ENCODE measurements at places on chromosomes 11 and 22.

- DNase-seq = no peak
Observed at GRCh38 chr22:36467946-36468345, 13.5 kb downstream of the TXN2 start.

GRCh38 chr11:17351172-17351509, 459 bp upstream of the NCR3LG1 start:
- DNase-seq = no peak

- no peak for DNase-seq
Observed at GRCh38 chr11:2358754-2359442, 18.2 kb upstream of the CD81 start.

DNA sequence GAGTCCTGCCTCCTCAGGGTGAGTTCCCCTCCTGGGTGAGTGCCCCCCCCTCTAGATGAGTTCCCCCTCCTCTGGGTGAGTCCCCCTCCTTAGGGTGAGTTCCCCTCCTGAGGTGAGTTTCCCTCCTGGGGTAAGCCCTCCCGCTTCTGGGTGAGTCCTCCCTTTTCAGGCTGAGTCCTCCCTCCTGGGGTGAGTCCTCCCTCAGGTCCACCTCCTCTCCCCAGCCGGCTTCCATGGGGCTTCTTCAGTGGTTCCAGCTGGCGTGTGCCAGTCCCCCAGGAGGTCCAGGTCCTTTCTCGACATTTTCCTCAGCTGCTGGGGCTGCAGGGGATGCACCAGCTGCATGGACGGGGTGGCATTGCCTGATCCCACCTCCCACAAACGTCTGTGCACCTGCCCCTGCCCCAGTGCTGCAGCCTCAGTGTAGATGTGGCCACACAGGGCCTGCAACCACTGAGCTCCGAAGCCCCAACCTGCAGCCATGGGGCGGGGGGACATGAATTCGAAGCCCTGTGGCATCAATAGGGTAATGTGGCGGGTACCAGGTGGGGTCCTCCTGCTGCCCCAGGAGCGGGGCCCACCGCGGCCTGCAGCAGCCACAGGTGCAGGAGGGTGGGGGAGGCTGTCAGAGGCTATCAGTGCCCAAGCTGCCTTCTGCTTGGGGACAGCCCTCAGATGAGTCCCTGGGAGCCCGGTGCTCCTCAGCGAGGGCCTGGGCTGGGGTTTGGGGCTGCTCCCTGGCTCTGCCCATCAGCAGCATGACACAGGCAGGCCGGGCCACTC, 101.3 kb upstream of the FGF3 start:
- no peak for DNase-seq

GRCh38 chr11:128724891-128725611, 31.2 kb downstream of the FLI1 start:
- DNase-seq = no peak

- peak; percentile 64 for DNase-seq
Observed at GRCh38 chr22:36454916-36455570, 26.4 kb downstream of the TXN2 start.

GRCh38 chr11:9053316-9054035, 37.9 kb downstream of the SCUBE2 start:
- no peak for DNase-seq

DNA sequence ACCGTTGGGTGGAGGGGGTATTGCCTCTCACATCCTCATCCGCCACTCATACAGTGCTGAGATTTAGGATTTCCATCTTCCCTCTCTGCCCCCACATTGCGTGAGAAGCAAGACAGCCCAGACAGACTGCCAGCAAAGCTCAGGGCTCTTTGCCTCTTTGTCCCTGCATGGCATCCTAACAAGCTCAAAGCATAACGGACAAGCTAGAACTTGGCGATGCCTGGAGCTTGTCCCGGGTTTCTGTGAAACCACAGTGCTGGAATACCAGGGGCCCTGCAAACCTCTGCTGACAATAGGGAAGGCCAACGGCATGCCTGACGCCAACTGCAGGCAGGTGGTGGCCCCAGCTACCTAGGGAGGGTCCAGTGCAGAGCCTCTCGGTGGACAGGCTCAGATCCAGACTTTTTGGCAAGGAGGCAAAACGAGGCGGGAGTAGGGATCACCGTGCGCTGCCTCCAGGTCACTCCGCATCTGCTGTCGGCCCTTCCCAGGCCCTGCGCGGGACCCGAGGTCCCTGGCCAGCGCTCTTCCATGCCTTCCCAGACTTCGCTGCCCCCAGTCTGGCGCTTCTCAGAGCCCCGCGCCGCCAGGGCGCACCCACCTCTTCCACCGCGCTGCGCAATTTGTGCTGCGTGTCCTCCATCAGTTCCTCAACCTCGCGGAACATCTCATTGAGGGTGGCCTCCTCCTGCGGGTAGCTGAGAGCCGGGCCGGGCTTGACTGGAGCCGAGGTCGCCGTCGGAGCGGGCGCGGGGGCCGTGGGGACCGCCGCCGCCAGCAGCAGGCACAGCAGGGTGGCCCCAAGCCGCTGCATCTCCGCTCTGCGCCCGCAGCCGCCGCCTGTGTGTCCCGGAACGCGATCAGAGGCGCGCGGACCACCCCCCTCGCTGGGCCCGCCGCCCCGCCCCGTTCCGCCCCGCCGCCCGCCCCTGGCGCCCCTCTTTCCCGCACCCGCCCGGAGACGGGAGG, at the start of gene DKK3:
TSS of gene DKK3 (minus strand) at position 858 of the 969 bp plus-strand sequence. CDS start at position 814, 44 bp downstream.
- no peak for DNase-seq

- DNase-seq = no peak
Observed at GRCh38 chr11:69880826-69881445, 61.7 kb upstream of the FGF3 start.

GRCh38 chr11:125335106-125335505, 161.0 kb downstream of the FEZ1 start:
- no peak for DNase-seq

GRCh38 chr11:58465690-58466089, 23.7 kb upstream of the OR5B12 start:
- DNase-seq = no peak

- DNase-seq = no peak
Observed at GRCh38 chr11:1118755-1119603, 38.8 kb upstream of the MUC5AC start.

GRCh38 chr11:96036863-96037262, 113.0 kb upstream of the MTMR2 start:
- peak; percentile 45 for DNase-seq

- DNase-seq = no peak
Observed at GRCh38 chr11:76644591-76644990, 26.0 kb downstream of the LRRC32 start.

GRCh38 chr11:65502274-65502554, 3.4 kb downstream of the MALAT1 start:
- no peak for DNase-seq

- DNase-seq = no peak
Observed at GRCh38 chr11:39589391-39589790, 1870.1 kb downstream of the LRRC4C start.

GRCh38 chr11:2450321-2451041, 5.7 kb downstream of the KCNQ1 start:
- no peak for DNase-seq

- no peak for DNase-seq
Observed at GRCh38 chr22:29292379-29292778, 14.1 kb upstream of the GAS2L1 start.

DNA sequence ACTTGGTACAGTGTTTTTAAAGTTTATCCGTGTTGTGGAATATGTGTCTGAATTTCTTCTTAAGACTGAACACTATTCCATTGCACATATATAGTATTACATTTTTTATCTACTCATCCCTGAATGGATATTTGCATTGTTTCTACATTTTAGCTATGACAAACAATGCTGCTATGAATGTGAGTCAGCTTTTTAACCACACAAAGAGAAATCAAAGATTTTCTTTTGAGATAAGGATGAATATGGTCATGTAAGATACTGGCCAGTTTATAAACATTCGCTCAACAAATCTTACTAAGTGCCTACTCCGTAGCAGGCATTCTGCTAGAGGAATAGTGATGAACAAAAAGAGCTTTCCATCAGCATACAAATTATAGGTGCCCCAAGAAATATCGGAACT, 16.5 kb upstream of the OR9G4 start:
- DNase-seq = no peak

- no peak for DNase-seq
Observed at GRCh38 chr22:38826386-38826785, 17.4 kb downstream of the NPTXR start.

- no peak for DNase-seq
Observed at GRCh38 chr11:118895093-118896039, 11.7 kb downstream of the CXCR5 start.

- no peak for DNase-seq
Observed at GRCh38 chr11:69413993-69414392, 67.5 kb upstream of the LINC01488 start.

DNA sequence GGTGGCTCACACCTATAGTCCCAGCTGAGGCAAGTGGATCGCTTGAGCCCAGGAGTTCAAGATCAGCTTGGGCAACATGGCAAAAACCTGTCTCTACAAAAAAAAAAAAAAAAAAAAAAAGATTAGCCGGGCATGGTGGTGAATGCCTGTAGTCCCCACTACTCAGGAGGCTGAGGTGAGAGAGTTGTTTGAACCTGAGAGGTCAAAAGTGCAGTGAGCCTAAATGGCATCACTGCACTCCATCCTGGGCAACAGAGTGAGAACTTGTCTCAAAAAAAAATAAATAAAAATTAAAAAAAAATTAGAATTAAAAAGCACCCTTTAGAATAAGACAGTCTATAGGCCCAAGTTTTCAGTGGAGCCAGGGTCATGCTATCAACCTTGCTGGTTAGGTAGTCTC, 95.5 kb downstream of the PDHX start:
- no peak for DNase-seq

DNA sequence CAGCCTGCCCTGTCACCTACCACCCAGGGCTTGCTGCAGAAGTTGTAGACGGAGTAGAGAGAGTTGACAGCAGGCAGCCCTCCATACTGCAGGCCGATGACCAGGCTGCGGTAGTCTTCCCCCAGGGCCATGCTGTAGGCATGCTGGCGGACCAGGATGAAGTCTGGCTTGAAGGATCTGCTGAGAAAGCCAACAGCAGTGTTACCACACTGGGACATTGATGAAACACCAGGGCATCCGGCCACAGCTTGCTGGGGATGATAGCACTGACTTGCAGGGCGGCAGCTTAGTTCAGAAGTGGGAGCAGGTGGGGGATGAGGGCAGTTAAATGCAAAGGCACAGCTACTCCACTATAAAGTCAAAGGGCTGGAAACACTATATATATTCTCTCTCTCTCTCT, 67.4 kb downstream of the TIMP3 start:
- no peak for DNase-seq

GRCh38 chr11:87463486-87464102, 425.9 kb downstream of the TMEM135 start:
- DNase-seq = no peak

- no peak for DNase-seq
Observed at GRCh38 chr11:8098879-8099278, 17.9 kb downstream of the TUB start.

GRCh38 chr11:61963282-61964057, 4.0 kb downstream of the FTH1 start:
- no peak for DNase-seq

- DNase-seq = no peak
Observed at GRCh38 chr22:26586556-26587325, 3.2 kb downstream of the TPST2 start.

DNA sequence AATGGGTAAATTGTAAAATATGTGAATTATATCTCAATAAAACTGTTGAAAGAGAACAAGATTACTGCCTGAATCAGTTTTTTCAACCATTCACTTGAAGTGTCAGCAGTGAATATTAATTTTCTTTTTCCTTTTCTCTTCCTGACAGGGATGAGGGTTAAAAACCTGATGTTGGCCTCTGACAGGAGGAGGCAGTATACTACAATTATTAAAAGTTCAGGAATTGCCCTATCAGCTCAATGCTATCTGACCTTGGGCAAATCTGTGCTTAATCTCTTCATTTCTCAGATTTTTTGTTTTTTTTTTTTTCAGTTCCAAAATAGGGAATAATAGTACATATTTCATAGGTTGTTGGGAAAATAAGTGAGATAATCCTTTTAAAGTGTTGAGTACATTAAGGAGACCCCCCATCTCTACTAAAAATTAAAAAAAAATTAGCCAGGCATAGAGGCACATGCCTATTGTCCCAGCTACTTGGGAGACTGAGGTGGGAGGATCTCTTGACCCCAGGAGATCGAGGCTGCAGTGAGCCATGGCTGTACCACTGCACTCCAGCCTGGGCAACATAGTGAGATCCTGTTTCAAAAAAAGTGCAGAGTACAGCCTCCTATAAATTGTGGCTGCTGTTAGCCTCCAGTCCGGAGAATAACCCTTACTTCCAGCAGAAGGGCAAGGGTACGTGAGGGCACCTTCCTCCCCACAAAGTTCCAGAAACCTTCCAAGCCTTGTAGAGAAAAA, 48.8 kb downstream of the TRIM44 start:
- no peak for DNase-seq

- DNase-seq = no peak
Observed at GRCh38 chr11:75470476-75471080, 37.6 kb upstream of the KLHL35 start.

GRCh38 chr22:43404673-43405385, 7.0 kb upstream of the MPPED1 start:
- peak; percentile 90 for DNase-seq

DNA sequence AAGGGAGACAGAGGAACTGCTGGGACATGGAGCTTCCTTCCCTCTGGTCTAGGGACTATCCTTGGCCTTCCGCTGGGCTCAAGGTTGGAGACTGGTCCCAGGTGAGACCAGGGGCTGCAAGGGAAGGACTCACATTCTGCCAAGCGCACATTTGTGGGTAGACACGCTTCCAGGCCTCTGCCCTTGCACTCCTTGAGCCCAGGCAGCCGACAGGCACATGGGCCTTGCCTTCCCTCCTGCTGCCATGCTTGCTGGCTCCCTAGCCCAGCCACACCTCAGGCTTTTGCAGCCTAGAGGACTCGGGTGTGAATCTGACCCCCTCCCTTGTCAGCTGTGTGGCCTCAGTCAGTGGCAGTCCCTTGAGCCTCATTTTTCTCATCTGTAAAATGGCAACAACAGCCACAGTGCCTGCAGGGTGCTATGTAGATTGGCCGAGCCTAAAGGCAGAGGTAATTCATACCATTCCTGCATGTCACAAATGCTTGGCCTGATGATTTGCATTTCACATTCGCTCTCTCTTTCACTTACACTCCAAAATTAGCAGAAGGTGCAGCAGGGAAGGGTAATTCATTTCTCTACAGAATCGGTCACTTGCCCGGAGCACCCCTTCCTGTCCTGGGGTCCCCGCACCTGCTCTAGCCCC, 57.6 kb upstream of the NECTIN1 start:
- no peak for DNase-seq

DNA sequence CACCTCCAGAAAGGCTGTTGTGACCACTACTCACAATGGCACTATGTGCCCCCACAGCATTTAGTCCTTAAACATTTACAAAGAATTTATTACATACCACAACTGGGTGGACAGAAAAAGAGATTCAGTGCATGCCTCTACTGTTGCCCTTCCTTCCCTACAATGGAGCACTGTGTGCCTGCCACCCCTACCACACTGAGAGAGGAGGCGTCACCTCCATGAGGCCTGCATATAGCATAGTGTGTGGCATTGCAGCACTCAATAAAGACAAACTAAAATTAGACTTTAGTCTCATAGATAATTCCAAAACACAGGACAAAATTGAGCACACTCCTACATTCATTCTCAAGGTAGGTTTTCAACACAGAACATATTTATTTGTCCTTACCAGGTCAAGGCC, 25.8 kb downstream of the THAP12 start:
- DNase-seq = no peak

GRCh38 chr11:113532697-113533424, 57.7 kb upstream of the DRD2 start:
- DNase-seq = peak; percentile 39

GRCh38 chr11:119206511-119207414, 624 bp downstream of the CBL start:
- no peak for DNase-seq

- no peak for DNase-seq
Observed at GRCh38 chr11:68959465-68960293, 21.1 kb downstream of the MRGPRD start.

GRCh38 chr11:133134314-133135173, 397.8 kb downstream of the OPCML start:
- peak; percentile 1 for DNase-seq
